ENCODE measurements at places on chromosomes 5 and 9.

DNA sequence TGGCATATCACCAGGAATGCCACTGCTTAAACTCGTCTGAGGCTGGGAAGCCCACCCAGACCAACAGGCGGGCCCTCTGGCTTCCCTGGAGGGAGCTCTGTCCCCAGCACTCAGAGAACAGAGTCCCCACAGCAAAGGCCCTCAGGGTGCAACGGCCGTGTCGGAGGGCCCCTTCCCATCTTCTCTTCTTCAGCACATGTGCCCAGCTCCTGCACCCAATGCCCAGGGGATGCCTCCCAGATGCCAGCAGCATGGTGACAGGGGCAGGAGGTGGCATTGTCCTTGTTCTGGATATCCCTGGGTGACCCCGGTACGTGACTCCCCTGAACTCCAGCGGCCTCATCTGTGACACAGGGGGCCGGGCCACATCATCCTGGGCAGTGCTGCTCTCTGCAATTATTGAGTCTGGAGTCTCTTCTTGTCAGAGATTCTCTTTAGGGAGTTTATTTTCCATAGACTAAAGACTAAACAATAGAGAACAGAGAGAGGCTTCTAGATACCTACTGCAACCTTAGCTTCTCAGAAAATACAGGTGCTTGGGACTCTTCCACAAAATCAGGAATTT lies 13.6 kb upstream of the OLFM1 start:
- no peak for DNase-seq

DNA sequence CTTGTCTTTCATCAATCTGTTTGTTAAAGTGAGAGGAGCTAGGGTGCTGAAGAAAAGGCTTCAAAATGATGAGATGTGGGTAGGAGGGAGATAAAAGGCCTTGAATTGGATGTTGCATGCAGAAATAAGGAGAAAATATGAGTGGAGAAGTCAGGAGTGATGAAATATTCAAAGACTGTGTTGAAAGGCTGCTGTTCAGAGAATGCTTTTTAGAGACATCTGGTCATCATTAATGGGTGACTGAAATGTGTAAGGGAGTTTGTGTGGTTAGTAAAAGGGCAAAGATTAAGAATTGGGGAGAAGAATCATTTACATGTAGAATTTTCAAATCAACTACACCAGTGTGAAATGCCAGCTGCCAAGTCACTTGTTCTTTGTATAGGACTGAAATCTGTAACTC lies 383.9 kb downstream of the MAT2B start:
- no peak for DNase-seq

GRCh38 chr5:27458287-27458686 lies 419.9 kb upstream of the CDH9 start:
- no peak for DNase-seq

DNA sequence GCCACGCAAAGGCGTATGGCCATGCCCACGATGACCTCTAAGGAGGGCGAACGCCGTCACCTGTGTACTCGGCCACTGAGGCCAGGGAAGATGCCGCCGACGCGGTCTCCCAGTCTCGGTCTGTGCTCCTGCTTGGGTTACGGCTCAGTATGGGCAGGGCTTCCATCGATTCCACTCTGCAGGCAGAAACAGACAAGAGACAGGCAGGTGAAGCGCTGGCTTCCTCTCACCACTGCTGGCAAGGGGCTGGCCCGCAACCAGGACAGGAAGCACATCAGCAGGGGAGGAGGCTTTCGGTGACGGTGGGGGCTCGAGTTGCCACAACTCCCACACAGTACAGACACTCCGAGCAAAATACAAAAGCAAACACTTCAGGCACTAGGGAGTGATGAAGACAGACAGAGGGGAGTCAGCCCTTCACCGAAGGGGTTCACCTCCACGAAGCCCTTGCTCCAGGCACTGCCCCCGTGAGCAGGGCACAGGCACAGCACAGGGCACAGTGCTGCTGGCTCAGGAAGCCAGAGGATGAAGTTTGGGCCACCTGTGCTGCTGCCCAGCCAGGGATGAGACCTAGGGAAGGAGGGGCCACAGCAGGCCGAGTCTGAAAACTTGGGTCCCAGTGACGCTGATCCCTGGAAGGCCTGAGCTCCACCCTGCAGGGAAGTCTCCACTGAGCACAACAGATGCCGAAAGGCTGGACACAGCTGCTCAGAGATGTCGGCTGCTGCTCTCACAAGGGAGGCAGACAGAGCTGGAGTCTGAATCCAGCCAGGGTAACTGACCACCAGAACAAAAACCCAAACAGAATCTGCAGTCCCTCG lies 91.3 kb downstream of the CAMSAP1 start:
- DNase-seq: no peak

- DNase-seq: no peak
These were observed 7.5 kb downstream of the TRUB2 start for GRCh38 chr9:128314697-128315096.

GRCh38 chr5:175246889-175247520 lies 197.0 kb downstream of the DRD1 start:
- DNase-seq: peak; percentile 0

- peak; percentile 84 for DNase-seq
These were observed 154.1 kb downstream of the CARTPT start for GRCh38 chr5:71873191-71873591.

- no peak for DNase-seq
These were observed 9.1 kb upstream of the PTGES start for GRCh38 chr9:129761901-129762369.

- no peak for DNase-seq
These were observed 34.3 kb downstream of the NTRK2 start for GRCh38 chr9:84703793-84704192.

Measured in cardiac muscle cell (in vitro differentiated cells and primary cell).